ENCODE measurements at places on chromosomes 2 and 18. TPM values are rescaled to one million over a fixed set of nuclear protein-coding genes. Genes with fewer than 3 reads are reported as not detected.
A peak's percentile ranks its signal among the peaks of the same experiment; 100 is the strongest.

- peak; percentile 94 for DNase-seq
Measured at GRCh38 chr18:23226930-23227725, 91.8 kb downstream of the CABLES1 start.

GRCh38 chr18:14085770-14086457 lies 46.3 kb downstream of the ZNF519 start:
- no peak for DNase-seq

Gene DAPL1
- not detected for total RNA-seq

GRCh38 chr2:234048049-234048448 lies 2.5 kb upstream of the SPP2 start:
- no peak for DNase-seq

- no peak for DNase-seq
Measured at GRCh38 chr18:57659460-57660102, 37.9 kb upstream of the NARS1 start.

Gene CAVIN2
- 571 TPM for total RNA-seq

Gene CFC1
- total RNA-seq, result not detected

- DNase-seq, result no peak
Measured at GRCh38 chr2:169190197-169190775, 120.9 kb downstream of the DHRS9 start.

Gene PIKFYVE
- total RNA-seq, result 36.3 TPM

Gene DPYSL5
- total RNA-seq, result not detected

Gene GULP1
- total RNA-seq, result 15.7 TPM

- DNase-seq, result no peak
Measured at GRCh38 chr18:26864658-26865057, 849 bp downstream of the AQP4 start.

DNA sequence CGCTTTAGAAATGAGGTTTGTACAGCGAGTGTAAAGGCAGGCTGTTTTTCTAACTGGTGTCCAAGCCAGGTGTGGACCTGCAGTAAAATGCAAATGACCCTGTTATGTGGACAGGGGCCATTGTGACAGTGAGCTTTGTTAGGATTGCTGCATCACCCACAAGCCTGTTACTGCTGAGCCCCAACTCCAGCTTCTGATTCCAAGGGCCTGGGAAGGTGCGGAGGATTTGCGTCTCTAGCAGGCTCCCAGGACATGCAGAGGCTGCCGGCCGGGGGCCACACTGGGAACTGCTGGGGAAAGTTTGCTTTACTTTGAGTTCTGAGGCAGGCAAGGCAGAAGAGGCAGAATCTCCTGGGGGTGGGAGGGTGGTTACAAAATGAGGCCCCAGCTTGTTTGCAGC lies 164.1 kb downstream of the GLI2 start:
- no peak for DNase-seq

GRCh38 chr18:10064267-10064666 lies 150.5 kb downstream of the VAPA start:
- no peak for DNase-seq

GRCh38 chr2:102480285-102481195 lies 7.5 kb downstream of the SLC9A4 start:
- no peak for DNase-seq

DNA sequence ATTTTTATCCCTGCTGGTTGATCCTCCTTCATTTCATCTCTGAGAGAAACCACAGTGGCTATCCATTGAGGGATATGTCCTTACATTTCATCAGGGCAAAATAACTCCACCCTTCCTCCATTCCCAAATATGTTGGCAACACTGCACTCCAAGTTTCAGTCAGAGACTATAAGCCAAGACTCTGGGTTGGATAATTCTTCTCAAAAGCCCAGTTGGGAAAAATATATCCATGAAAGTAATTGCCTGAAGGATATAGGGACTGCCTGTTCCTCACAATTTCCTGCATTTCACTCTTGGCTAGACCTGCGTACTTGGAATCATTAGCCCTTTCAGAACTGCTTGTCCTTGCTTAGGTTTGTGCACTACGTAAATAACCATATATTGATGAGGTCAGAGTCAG lies 27.9 kb upstream of the EPB41L3 start:
- DNase-seq, result no peak

Gene CCDC148
- 0.51 TPM for total RNA-seq

DNA sequence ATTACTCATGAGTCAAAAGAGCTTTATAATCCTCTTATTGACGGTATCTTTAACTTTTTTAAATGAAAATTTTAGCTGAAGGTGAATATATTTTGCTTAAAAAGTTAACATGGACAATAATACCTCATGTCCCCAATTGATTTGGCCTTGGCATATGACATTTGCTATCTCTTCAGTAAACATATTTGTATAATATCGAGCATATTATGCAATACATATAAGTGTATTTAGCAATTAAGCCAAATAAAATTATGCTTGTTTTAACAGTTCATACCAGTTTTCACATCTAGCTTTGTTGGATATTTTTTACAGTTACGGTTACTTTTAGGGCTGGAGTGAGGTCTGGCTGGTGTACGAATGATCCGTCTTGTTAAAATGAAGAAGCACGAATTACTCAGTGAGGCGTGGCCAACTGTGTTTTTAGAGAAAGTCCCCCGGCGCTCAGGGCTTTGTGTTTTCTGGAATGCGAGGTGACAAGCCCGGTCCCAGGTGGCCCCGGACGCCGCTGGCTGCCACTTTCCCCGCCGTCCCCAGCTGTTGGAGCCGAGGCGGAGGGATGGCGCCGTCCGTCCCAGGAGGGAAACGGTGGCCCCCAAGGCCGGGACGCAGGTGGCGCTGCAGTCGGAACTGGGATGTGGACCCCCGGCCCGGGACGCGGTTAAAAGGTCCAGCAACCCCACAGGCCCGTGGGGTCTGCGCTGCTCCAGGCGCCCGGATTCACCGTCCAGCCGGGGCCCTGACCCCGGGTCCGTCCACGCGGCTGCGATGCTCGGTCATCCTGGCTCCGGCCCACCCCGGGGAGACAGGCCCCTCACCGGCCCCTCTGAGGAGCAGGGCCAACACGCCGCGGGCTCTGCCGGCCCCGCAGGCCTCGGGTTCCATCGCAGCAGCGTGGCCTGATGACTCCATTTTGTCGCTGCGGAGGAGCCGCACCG lies 41.3 kb downstream of the TMEM18 start:
- DNase-seq, result no peak

Gene DES
- total RNA-seq, result not detected

- peak; percentile 17 for DNase-seq
Measured at GRCh38 chr2:211093743-211094303, 537.4 kb downstream of the CPS1 start.

Gene CDH2
- total RNA-seq, result 1.8 TPM

All from dermis blood vessel endothelial cell (primary cell).